ENCODE measurements at places on chromosomes 6 and 20. TPM values are rescaled to one million over a fixed set of nuclear protein-coding genes. Genes with fewer than 3 reads are reported as not detected.

- no peak for DNase-seq
These were observed 3.3 kb downstream of the COL21A1 start for GRCh38 chr6:56244089-56244488.

DNA sequence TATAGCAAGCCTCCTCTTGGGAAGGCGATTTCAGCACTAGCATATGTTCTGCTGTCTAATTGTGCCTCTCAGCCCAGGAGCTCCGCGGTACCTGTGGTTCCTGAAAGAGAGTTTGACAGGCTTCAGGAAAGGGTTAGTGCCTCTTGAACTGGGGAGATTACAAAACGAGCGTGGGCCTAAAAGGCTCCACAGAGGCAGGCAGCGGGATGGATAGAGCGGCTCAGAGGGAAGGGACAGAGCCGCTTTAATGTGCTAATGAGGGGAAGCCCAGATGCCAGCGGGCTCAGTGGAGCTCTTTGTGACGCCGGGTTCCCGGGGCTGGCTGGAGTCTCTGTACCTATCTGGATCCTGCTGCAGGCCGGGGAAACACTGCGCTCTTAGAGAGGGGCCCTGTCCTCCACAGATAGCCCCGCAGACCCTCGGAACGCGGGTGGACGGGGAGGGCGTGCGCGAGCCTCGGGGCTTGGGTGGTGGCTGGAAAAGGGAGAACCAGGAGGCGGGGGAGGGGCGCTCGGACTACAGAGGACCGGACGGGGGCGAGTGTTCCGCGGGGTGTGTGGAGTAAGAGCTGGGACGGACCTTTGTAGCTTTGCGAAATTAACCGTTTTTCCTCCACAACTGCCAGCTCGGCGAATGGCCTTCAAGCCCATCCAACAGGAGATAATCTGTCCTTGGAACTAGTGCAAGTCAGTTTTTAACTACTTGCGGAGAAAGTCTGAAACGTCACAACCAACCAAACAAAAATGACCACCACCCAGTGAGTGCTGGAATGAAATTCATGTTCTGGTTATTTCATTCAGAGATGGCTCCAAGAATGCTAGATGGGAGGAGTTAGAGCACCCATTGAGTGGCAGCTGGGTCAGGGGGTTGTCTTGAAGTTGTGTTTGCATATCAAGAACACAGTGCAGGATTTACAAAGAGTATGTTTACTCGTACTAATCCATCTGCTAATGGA, 13.0 kb downstream of the SLC35F1 start:
- DNase-seq = peak; percentile 64

- no peak for DNase-seq
These were observed 333.2 kb downstream of the RIMS1 start for GRCh38 chr6:72219536-72219935.

GRCh38 chr6:45625191-45625664, 247.5 kb upstream of the SUPT3H start:
- DNase-seq = no peak

GPLD1 gene
- total RNA-seq = 4.7 TPM

Measured in neural crest cell (in vitro differentiated cells).